NCI-H1417 treated with DMSO at 0.1 percent for 48 hours (cell line): ENCODE measurements at places on chromosomes 16 and 17.

DNA sequence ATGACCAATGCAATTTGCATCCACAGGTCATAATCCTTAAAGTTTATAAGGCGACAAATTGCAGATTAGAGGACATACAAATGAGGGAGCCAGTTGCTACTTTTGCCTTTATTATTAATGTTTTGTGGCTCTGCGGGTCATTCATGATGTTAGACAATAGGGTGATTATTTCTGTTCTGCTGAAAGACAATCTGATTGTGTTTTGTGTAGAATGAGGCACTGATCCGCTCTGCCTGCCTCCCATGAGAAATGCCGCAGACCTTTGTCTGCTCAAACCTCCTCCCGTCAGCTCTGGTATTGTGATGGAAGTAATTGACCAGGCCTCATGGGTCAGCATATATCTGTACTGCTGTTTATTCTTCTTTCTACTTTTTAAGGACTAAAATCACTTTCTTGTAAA is 224.9 kb downstream of the PRKCA start:
- no peak for DNase-seq

DNA sequence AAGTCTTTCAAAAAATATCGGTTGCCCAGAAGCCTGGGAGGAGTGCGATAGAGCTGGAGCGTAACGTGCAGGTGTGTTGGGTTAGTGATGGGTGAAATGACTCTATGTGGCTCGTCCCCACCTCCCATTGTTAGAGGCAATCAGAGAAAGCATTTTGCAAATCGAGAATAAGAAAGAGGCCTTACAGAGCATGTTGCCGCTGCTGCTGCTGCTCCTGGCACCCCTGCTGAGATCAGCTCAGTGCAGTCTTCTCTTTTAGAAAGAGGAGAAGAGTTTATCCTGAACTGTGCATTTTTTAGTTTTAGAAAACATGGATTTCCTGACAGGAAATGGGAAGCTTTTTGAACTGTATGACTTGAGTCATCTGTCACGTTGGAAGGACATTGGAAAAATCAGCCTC is 774.5 kb upstream of the RBFOX1 start:
- DNase-seq, result no peak

DNA sequence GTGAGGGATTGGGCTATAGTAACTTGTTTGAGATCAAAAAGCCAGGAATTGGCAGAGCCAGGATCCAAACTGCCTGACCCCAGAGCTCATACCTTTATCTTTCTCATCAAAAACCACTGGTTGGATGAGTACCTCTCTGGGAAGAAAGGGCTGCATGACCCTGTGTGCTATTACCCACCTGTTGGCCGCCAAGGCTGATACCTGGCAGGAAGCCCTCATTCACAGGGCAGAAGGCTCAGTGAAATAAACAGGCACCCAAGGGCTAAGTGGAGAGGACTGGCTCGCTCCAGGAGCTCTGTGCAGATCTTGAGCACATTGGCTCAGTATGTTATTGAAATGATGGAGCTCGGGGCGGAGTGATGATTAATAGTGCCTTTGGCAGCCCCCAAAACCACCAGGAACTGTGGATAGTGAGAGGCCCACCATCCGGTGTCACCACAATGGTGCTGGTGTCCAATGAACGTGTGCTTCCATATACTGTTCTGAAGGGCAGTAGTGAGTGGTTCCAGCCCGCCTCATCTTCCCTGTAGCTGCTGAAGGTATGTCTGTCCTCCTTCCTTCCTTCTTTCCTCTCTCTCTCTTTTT is 197.6 kb downstream of the MSI2 start:
- no peak for DNase-seq

- DNase-seq, result no peak
Observed at GRCh38 chr17:11459861-11460331, 138.4 kb upstream of the DNAH9 start.

GRCh38 chr17:42276609-42277341 is 584 bp upstream of the STAT5B start:
- DNase-seq, result peak; percentile 14

DNA sequence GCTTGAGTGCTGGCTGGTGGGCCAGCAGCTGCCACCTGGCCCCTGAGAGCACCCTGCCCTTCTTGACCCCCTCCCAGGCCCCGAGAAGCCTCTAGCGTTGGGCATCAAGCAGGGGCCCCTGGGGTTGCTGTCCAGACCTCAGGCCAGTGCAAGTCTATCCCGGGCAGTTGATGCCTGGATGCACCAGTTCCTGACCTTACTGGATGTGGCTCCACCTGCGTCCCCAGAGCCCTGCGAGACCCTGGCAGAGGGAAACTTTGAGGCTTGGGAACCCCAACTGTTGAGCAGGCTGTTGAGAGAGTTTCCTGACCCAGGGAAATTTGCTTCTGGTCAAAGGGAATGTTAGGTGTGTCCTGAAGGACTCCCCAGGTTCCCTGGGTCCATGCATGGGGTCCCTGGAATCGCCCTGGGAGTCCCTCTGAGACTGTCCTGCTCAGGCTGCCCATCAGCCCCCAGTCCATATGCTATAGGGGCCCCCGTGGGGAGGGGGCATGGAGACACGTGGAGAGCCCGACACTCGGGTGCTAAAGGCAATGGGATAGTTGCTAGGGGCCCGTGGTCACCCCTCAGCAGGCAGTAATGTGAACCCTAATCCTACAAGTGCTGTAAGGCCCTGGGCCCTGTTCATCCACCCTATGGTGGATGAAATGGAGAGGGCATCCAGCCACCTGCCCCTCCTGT is 46.4 kb downstream of the RAB11FIP4 start:
- no peak for DNase-seq

GRCh38 chr17:16066125-16066524 is 66.5 kb downstream of the TTC19 start:
- DNase-seq, result no peak

DNA sequence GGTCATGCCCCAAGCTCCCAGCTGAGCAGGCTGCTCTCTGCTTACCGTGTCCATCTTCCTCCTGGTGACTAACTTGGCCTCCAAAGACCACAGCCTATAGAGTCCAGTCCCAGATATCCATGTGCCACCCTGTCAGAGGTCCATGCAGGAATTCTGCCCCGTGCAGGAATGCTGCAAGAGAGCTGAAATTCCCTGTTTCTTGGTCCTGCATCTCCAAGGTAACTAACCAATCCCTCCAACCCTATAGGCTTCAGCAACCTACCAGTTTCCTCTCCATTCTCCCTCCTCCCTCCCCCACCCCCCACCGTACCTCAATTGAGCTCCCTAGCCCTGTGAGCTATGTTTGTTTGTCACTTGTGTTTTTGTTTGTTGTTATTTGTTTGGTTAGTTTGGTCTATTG is 9.6 kb upstream of the MKS1 start:
- DNase-seq, result no peak

DNA sequence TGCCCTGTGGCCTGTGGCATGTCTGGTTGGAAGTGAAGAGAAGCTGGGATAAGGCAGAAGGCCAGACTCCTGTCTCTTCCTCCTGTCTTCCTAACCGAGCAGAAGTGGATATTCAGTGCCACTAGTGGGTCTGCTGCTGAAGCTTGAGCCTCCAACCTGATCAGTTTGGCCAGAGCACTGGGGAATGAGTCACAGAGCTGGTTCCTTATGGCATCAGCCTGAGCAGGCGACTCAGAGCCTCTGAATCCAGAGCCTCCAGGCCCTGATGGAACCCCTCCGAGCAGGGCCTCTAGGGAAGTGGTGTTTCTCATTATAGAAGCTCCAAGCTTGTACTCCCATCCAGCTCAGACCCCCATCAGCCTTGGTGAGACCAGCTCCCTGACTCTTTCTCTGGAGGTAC is 2.0 kb downstream of the WSCD1 start:
- DNase-seq, result no peak

DNA sequence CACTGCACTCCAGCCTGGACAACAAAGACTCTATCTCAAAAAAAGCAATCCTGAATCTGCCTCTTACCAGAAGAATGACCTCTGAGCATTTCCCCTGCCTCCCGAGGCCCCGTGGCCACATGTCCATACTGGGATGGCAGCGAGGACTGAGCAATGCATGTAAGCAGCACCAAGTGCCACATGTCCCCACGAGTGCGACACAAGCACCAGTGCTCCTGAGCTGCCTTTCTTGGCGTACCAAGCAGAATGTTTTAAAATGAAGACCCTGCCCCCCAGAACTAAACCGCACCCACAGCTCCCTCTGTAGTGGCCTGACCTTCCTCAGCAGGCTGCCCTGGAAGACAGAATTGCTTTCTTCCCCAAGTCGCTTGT is 373.3 kb downstream of the SLC39A11 start:
- DNase-seq, result no peak

DNA sequence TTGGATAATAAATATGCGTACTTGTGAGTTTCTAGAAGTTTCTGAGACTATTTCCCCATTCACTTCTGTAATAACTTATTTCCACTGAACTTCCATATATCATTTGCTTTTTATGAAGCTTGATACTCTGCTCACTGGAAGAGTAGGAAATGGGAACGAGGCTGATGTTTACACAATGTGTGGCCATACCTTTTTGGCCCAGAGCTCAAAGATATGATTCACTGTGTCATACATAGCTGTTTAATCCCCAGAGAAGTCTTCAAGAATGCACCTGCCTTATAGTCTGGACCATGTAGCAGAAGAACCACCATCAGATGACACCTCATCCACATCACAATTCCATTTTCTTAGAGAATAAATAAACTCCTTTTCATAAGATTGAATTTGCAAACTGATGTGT is 40.3 kb upstream of the TEKT3 start:
- DNase-seq, result no peak

- DNase-seq, result no peak
Observed at GRCh38 chr16:13148836-13149235, 247.4 kb downstream of the SHISA9 start.

DNA sequence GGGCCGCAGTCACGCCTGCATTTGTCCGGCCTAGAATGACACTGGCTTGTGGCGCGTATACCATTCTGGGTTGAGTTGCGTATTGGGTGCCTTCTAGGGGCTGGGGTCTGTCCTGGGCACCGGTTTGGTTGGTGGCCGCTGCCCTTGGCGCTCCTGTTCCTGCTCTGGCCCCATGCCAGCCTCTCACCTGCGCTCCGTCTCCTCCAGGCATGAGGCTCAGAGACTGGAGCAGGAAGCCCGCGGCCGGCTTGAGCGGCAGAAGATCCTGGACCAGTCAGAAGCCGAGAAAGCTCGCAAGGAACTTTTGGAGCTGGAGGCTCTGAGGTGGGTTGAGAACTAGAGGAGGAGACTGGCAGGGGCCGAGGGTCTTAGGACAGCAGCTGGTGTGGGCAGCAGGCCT is 17.4 kb downstream of the CDIPT start:
- no peak for DNase-seq

GRCh38 chr16:67397036-67397801 is 3.9 kb upstream of the TPPP3 start:
- no peak for DNase-seq

DNA sequence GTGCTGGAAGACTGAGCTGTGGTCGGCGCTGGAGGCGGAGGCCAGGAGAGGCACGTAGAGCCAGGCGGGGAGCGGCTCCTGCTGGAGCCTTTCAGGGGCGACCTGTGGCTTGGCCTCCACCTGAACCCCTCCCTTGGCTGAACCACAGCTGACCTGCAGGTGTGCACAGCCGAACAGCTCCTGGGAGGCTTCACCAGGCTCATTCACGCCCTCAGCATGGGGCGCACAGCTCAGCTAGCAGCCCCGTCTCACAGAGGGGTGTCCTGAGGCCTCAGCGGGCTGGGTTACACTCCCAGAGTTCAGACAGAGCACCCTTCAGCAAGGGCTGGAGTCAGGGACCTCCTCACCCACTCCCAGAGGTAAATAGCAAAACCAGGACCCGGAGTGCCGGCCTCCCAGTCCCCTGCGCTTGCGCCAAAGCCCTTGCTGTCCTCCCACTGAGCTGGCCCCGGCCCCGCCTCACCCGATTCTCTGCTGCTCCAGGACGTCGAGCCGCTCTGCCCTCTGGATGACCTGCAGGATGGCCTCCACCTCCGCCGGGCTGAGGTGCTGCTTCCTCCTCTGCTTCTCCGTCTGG is 31.7 kb downstream of the RPH3AL start:
- peak; percentile 13 for DNase-seq

GRCh38 chr17:34116306-34116705 is 138.8 kb upstream of the CCL2 start:
- DNase-seq, result no peak

DNA sequence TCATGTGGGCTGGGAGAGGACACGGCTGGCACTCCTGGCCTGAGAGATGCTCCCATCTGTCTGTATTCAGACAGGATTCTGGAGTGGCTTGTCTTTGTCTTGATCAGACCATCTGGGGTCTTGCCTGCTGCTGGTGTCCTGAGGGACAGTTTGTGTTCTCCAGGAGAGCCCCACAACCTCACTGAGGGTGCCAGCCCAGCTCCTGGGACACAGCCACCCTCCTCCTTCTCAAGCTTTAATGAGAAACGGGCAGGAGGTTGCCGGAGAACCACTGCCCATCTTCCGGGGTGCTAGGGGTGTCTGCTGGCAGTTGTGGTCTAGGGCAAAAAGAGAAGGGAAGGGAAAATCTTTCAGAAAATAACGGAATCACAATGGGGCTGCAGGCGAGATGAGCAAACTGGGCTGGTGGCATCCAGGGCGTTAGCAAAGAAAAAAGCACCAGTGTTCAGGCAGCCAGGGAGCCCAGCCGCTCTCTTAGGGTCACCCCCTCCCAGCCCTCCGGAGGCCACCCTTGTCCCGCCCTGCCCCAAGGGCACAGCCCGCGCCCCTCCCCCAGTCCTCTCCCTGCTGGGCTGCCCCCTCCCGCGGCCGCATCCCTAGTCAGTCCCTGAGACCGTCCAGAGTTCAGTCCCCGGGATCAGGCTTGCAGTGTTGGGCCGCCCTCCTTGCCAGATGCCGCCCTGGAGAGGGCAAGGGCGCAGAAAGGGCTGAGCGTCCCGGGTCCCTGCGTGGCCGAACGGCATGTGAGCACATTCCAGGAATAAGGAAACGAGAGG is 824.7 kb downstream of the KCNJ18 start:
- no peak for DNase-seq

DNA sequence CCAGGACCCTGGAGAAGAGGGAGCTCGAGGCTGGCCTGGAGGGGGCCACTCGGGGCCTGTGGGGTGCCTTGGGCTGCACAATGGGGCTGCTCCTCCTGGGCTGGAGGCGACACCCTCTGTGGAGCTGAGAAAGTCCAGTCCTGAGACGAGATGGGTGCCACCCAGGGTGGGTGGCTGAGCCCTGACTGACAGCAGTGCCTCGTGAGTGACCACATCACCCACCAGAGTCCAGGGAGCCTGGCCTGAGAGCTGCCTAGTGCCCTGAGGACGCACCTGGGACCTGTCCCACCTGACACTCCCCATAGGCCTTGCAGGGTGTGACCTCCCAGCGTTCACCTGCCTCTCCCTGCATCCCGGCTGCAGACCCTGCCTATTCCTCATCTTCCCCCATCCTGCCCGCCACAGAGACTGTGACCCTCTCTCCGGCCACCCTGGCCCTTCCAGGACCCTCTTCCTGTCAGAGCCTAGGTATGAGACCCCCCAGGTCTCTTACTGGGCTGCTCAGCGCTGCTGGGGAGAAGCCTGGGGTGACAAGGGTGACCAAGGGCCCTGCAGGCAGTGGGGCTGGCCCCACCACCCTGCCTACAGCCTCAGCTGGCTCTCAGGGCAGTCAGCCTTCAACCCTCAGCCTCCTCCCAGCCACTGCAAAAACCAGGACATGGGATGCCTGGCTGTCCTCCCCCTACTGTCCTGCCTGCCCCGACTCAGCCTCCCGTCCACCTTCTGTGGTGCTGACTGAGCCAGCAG is 41.2 kb downstream of the TNFRSF13B start:
- no peak for DNase-seq
